ENCODE measurements at places on chromosomes 7 and 10. TPM values are rescaled to one million over a fixed set of nuclear protein-coding genes. Genes with fewer than 3 reads are reported as not detected.

Gene DEPP1
- total RNA-seq, result 68.3 TPM

Gene SKIDA1
- not detected for total RNA-seq

Gene CNPY4
- 5.5 TPM for total RNA-seq

Gene NCF1
- total RNA-seq, result not detected

Gene SCIN
- 1.5 TPM for total RNA-seq

Gene CCNY
- total RNA-seq, result 28.4 TPM

Gene RNLS
- 20.8 TPM for total RNA-seq
